Stimulated activated CD4-positive, alpha-beta T cell treated with anti-CD3 and anti-CD28 coated beads, TNF-alpha, amount 100 ng/mL, for 4 hours (primary cell): ENCODE measurements at places on chromosomes 11 and 22.

- no peak for DNase-seq
Measured at GRCh38 chr11:79184285-79184684, 256.5 kb downstream of the TENM4 start.

DNA sequence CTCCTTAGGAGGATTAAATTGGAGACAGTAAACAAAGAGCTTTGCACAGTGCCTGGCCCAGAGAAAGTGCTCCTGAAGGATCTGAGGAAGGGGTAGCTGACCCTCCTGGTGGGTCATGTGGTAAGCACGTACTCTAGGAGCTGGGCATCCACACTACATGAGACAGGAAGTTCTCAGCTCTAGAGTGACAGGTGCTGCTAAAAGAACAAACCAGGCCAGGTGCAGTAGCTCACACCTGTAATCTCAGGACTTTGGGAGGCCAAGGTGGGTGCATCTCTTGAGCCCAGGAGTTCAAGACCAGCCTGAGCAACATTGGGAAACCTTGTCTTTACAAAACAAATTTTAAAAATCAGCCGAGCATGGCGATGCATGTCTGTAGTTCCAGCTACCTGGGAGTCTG is 13.1 kb downstream of the SLC43A1 start:
- no peak for DNase-seq

DNA sequence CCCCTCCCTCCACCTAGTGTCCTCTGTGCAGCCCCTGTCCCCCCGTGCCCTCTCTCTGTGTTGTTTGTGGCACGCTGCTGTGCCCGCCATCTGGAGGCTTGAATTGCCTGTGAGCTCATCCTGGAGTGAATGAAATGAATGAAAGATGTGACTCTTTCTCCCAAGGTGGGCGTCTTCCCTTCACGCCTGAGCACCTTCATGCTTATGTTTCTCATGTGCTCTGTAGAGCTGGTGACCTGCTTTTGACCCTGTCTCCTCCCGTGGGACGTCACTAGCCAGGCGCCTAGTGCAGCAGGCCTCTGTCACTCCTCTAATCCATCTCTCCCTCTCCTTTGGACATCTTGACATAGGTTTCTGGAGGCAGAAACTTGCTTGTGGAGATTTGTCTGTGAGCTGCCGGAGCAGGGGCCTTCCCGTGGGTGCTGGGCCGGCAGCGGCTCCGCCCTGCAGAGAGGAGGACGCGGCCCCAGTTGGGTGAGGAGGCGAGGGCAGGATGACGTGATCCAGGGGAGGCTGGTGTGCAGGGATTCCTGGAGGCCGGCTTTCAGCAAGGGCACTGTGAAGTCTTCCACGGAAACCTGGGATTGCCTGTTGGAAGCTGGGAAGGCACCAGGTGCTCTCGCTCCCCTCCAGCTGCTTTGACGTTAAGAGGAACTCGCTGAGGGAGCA is 40.6 kb downstream of the MUC6 start:
- no peak for DNase-seq

- no peak for DNase-seq
Measured at GRCh38 chr11:65439331-65440181, 17.0 kb downstream of the NEAT1 start.

GRCh38 chr22:38071421-38072321 is 12.3 kb downstream of the SLC16A8 start:
- no peak for DNase-seq

DNA sequence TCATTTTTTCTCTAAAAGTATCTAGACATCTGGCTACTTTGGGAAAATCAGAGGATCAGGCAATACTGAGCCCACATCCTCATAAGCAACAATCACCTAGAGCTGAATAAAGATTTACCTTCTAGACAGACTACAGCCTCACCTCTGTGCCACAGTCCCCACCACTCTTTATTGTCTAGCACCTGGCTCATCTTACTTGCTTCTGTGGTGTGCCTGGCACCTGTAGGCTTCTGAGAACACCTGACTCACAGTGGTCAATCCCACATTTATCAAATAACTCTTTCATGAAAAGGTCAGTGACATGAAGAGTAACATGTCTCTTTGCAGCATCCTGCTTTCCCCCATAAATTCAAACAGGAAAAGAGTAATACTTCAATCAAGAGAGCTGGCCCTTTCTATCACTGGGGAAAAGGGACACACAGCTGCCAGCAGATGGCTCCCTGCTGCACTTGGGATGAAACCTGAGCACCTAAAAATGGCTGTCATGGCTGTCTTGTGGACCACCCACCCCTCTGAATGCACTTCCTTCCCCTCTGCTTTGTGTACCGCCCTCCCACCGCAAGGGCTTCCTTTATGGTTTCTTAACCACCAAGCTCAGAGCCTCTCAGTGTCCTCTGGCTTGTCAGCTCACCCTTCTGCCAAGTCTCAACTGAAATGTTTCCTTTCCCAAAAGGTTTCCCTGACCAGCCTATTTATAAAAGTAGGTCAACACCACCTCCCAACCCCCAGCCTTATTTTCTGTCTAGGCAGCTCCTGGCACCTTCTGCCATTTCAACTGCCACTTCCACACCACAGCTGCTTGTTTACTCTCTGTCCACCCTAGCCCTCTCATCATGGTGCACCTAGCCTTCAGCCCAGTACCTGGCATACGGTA is 9.3 kb downstream of the TFIP11 start:
- no peak for DNase-seq

DNA sequence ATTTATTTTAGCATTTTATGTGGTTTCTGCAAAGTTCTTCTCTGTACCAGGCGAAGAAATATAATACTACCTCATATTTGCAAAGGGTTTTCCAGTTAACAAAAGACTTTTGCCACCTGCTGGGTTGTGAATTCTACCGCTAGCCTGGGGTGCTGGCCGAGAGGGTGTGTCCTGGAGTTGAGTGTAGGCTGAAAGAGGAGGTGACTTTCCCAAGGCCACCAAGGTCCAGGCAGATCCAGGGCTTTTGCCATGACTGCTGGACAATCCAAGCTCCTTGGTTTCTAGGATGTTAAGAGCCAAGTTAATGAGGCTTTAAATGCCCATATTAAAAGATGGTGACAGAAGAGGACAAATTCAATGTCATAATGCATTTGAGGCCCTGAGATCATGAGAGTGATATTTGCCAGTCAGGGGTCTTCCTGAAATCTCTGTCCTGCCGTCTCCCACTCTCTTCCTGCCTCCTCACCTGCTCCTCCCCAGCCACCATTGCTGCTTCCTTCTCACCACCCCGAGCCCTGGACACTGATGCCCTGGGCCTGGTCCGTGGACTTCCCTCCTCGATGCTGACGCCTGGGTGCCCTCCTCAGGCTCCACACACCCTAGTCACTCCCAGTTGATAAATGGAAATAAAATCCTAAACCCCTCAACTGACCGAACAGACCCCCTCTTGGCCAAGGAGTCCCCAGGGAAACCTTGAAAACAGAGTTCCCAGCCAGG is 825.6 kb downstream of the TBC1D22A start:
- DNase-seq = no peak

- no peak for DNase-seq
Measured at GRCh38 chr11:15720460-15720859, 605.7 kb downstream of the INSC start.

DNA sequence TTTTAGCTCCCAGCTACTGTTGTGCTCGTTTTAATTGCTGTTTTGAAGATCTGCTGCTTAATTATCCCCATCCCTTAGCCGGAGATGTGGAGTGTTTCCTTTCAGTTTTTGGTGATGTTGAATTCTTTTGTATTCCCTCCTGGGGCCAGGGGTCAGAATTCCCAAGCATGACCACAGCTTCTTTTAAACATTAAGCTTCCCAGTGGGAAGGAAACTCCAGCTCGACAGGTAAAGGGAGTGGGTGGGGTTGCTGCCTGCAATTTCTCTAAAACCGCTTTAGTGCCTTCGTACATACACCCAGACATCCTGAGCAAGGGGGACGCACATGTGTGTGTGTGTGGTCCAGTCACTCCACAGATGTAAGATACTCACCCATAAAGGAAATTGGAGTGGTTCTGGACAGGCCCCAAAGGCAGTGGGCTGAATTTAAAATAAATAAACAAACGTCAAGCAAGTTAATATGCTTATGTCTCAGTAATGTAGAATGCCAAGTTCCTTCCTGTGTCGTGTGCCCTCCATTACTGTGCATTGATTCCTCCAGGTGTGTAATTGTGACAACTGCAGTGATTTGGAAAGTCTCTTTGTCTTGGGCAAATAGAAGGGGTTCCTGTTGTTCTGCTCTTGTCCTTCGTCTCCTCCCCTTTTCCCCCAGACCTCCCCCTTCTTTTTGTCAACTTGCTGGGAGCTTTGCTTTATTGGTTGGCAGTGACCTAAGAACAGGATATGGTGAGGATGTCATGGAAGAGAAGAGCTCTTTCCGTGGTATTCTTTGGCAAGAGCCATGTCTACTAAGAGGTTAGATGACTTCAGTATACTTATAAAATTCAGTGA is 19.2 kb upstream of the ADSL start:
- no peak for DNase-seq
